ENCODE measurements at places on chromosomes 16 and 17.

DNA sequence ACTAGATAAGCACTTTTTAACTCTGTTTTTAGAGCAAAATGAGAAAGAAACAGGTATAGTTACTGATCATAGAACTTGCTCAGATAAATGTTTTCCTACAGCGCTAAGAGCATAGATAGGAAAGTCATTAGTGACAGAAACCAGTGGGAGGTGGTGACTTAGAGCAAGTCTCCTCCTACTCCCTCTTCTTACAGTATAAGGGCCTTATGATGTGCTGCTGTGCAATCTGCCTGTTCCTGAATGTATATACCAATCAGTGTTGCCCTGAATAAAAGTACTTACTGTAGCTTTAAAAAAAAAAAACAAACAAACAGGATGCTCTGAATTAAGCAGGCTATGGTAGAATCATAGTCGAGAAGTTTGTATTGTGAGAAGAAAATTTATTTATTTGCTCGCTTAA is 23.3 kb upstream of the RASL10B start:
- no peak for DNase-seq

DNA sequence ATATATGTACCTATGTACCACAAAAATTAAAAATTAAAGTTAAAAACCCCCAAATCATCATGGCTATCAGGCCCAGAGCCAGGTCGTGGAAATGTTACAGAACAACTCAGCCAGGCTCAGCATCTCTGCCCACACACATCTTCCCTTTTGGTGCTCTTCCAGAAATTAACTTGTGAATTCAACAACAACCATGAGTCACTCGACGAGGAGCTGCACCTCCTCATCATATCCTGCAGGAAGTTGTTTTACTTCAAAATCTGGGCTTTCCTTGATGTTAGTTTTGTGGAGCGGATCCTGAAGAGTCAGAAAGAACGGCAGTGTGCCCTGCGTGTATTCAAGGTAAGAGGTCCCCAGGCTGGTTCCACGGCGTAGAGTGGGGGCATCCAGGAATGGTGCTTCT is 10.6 kb downstream of the FBXO39 start:
- no peak for DNase-seq

- no peak for DNase-seq
Measured at GRCh38 chr16:11479916-11480315, 106.8 kb downstream of the LITAF start.

DNA sequence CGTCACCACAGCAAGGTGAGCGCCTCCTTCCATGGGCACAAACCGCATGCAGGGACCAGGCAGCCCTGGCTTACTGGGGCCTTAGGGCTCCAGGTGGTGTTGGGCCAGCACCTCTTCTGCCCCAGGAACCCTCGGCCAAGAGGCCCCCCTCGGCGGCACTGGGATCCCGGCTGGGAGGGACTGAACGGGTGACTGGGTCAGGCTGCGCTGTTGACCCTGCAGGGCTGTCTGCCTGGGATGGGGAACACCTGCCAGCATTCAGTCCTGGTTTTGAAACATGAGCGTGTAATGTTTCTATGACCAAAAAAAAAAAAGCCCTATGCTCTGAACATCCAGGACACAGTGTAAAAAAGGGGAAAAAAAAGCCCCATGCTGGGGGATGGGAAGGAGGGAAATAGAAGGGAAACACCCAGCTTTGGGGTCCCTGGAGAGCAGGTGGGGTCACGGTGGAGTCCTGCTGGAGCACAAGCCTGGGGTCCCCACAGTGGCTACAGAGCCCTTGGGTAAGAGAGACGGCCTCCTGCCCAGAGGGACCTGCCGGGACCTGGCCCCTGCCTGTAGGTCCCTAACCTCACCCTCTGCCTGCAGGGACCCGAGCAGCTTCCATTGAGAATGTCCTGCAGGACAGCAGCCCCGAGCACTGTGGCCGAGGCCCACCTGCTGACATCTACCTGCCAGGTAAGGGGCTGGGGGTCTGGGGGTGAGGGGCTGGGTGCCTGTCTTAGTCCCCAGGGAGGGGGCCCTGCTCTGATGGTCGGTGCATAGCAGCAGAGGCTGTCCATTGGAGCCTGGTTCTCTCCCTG is 9.9 kb upstream of the NUDT16L1 start:
- DNase-seq: no peak

GRCh38 chr17:49901460-49902331 is 53.8 kb upstream of the TAC4 start:
- DNase-seq: no peak

GRCh38 chr17:45823598-45823997 is 21.1 kb upstream of the SPPL2C start:
- DNase-seq: no peak

DNA sequence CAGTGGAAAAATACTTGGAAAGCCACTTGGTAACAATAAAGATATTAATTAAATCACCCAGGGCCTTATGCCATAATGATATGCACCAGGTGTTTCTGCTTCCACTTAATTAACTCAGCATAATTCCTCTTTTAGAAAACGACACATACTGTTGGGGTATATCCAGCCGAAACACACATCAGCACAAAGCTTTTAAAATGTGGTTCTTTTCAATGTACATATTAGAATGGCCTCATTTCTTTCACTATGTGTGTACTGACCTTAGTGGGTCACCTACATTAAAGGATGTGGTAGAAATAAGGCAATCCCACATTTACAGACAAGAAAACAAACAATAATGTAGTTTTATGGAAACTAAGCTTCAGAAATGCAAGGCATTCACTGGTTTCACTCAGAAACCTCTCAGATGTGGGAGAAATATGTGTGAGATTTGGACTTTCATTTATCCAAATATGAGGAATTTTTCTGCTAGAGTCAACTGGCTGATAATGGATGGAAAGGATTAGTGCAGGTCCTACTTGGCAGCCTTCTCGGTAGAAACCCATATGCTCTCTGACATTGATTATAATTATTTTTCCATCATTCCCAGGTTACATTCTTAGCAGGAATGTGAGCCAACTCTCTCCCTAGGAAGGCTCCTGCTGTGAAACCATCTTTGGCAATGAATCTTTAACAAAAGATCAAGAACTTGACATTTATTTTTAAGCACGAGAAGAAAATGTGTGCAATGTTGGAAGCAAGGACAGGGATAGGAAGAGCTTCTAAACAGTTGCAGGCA is 66.7 kb upstream of the DHX40 start:
- DNase-seq: no peak

GRCh38 chr17:68179236-68179925 is 68.5 kb upstream of the AMZ2 start:
- DNase-seq: no peak

DNA sequence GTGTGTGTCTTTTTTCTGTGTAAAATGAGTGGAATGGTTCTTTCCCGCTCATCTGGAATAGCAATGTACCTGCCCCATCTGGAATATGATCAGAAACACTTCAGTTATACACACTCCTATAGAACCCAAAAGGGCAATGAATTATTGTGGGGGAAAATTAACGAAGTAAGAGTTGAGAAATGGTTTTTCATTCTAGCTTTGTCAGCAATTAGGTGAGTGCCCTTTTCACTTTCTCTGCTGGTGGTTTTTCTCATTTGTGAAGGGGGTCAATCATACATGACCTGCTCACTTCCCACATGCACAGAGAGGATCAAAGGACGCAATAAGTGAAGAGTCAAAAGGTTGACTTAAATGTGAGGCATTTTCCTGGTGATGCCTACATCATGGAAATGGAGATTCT is 168.0 kb downstream of the HS3ST3B1 start:
- DNase-seq: no peak

DNA sequence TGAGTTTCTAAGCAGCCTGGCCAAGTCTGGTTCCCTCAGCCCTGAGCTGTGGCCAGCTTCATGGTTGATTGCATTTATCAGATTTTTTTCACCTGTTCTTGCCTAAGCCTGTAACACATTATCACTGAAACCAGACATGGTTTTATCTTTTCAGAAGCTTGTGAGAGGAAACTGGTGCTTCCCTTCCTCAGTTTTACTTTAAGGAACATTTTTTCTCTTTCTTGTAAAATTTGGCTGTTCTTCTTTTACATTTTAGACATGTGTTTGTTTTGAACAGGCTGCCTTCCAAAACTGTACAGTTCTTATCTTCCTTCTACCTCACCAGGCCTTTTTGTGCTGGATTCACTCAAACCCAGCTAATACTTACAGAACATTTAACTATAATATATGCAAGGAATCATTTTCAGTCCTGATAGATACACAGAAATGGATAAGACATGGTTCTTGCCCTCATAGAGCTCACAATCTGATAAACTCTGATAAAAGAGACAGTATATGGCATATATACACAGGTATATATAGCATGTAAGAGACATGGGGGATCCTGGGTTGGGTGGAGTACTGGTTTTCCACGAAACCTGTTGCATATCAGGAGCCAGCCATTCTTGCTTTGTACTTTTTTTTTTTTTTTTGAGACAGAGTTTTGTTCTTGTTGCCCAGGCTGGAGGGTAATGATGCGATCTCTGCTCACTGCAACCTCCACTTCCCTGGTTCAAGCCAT is 44.5 kb downstream of the ZNRF1 start:
- no peak for DNase-seq

GRCh38 chr16:15741207-15741871 is 91.3 kb downstream of the NDE1 start:
- DNase-seq: no peak

DNA sequence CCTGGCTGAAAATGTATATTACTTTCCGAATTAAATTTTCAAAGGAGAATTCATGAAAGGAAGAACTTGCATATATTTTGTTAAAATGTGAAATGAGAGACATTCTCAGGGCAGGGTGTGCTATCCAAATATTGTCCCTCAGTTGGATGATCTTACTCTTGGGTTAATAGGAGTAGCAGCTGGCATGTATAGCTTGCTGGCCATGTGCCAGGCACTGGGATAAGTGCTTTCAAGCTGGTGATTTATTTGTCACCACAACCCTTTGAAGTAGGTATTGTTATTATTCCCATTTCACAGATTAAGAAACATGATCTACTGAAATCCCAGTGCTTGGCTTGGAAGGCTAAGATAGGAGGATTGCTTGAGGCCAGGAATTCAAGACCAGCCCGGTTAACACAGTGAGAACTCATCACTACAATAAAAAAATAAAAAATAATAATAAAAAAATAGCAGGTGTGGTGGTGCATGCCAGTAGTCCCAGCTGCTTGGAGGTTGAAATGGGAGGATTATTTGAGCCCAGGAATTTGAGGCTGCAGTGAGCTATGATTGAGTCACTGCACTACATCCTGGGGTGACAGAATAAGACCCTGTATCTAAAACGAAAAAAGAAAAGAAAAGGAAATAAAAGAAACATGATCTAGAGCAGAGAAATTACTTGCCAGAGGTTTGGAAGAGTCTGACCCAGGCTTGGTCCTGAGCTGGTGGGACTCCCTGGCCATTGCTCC is 11.6 kb upstream of the MPHOSPH6 start:
- no peak for DNase-seq
